ENCODE measurements at places on chromosomes 5 and 9.

DNA sequence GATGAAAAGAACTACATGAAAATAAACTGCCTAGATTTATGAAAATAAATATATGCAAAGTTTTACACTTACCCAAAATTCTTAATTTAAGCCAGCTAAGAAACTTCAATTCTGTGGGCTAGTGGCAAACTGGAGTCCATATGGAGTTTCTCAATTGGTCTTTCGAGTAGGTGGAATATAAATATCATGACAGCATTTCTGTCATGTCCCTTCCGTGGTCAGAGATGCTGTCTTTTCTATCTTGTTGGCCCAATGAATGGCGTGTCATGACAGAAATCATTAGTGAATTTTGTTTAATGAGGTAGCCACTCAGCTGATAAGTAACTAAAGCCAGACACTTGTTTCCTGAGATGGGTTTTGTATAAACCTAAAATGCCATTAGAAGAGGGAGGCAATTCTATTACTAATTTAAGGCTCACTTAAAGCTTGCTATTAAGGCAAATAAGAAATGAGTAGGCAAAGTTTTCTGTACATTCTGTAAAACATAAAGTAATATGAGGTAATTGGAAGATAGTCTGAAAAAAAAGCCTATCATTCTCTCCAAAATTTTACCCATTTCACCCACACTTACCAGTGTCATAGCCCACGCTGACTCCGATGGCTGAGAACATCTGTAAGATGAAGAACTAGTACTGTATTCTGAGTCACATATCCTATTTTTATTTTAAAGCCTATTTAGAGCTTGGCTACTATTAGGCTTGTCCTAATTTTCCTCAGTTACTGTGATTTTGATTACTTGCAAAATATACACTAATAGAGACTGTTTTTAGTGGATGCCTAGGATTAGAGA, 419.3 kb upstream of the MEF2C start:
- no peak for DNase-seq

GRCh38 chr5:149298842-149299404, 27.3 kb downstream of the AFAP1L1 start:
- no peak for DNase-seq

GRCh38 chr5:96288166-96288844, 144.7 kb downstream of the PCSK1 start:
- no peak for DNase-seq

DNA sequence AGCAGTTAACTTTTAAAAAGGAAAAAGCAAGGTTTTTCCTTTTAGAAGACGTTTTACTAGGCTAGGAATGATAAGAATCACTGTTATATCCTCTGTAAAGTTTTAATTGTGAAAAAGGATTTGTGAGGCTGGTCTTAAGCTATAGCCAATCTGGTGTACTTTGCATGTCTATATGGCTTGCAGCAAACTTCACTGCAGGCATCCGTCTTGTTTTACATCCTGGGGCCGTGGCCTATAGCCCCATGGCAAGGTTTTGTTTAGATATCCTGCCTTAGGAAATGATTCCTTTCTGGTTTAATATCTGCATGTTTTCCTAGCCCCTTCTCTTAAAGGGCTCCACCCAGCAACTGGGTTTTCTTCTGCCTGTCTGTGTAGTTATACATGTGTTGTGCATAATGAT, 272.8 kb downstream of the ICE1 start:
- DNase-seq: no peak

DNA sequence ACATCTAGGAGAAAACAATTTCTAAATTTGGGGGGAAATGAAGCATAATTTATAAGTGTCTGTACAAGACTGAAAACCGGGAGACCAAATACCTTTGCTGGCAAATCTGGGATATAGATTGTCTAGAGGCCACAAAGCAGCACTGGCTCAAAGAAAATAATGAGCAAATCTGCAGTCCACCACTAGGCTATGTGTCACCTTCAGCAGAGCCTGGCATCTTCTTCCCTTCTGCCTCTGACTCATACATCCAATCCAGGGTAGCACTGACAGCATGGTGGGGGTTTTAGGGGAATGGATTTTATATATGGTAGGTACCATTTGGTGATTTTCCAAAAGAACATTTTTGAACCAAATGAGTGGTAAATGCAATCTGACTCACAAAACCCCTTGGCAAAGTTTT, 12.8 kb downstream of the FAM81B start:
- DNase-seq: no peak

- no peak for DNase-seq
Measured at GRCh38 chr5:170760113-170760512, 23.4 kb upstream of the GABRP start.

GRCh38 chr5:69494452-69494851, 1.9 kb downstream of the OCLN start:
- no peak for DNase-seq

GRCh38 chr9:33117796-33118195, 41.3 kb upstream of the SMU1 start:
- DNase-seq: no peak

DNA sequence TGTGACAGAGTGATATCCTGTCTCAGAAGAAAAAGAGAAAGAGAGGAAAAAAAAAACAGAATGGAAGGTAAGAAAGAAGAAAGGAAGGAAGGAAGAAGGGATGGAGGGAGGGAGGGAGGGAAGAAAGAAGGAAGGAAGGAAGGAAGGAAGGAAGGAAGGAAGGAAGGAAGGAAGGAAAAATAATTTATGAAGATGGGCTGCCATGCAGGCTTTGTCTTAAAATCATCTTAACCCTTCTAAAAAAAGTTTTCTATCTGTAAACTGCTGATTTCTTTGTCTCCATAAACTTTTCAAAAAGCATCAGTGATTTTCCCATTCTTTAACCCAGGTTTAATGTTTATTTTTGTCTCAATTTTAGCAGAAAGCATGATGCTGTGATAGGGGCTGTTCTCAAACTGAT, 1154.1 kb upstream of the CDH6 start:
- no peak for DNase-seq

DNA sequence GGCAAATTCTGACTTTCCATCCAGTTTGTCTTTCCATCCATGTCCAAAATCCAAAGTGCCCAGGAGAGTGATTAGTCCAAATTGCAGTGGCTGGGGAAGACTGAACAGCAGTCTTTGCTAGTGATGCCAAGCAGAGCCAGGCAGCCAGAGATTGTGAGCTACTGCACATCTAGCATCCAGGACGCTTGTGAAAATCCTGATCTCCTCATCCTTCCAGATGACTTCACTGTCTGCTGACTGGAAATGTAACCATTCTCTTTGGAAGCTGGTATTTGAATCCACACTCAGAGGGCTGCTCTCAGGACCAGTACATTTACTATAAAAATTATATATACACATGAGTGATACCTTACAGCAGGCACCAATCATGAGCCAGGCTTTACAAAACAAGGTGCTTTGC, 49.6 kb downstream of the MACROH2A1 start:
- DNase-seq: no peak

DNA sequence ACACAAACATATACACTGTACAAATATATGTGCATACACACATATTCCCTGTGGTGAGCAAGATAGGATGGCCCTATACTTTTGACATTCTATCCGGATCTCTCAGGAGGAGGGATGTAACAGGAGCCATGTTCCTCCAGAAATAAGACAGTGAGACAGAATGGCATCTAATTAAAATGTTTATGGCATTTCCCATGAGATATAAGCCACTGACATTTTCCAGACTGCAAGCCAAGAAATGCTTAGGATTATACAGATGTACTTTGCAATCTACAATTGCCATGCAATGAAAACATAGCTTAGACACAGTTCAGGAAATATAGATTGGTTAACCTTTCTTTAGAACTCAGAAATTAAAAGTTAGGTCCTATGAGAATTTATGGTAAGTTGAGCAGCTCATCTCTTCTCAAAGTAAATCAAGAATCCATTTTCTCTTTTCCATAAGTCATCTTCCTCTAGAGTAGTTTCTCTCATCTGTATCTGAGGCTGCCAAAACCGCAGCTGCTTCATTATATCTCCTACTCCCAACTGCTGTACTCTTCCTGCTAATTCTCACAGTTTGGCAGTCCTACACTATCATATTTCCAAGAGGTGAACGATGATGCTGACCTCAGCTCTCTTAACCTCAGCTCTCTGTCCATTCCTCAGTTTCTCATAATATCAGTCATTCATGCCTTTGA, 1719.1 kb downstream of the MAT2B start:
- no peak for DNase-seq

DNA sequence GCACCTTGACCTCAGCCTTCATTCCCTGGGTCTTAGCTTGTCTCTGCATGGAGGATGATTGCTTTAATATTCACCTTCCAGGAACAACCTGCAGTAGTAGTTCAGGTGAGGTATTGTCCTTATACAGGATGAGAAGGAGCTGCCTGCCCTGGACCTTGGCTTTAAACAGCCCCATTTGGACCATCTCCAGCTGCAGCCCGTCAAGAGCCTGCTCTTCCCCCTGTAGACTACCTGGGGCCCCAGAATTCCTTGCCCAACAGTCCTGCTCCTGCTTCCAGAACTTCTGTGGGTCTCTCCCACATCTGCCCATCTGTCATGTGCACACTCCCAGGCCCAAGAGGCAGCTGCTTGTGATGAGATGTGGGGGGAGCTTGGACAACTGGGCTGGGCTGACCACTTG, 12.2 kb upstream of the OTP start:
- DNase-seq: no peak

DNA sequence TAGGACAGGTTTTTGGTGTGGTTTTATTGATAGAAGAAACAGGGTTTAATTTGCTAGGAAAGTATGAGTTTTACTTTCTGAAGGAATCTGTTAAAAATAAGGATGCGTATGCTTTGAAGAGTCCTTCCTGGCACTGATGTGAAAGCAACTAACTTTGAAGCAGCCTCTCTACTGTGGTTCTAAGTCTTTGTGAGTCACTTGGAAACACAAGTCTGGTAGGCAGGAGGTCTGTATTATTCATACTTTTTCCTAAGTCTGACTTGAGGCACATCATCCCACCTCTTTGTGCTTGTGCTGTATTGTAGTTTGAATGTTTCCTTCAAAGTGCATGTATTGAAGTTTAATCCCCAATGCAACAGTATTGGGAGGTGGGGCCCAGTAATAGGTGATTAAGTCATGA, 129.0 kb downstream of the TAF11L14 start:
- DNase-seq: no peak

- peak; percentile 40 for DNase-seq
Measured at GRCh38 chr5:100827481-100827889, 75.6 kb downstream of the ST8SIA4 start.

DNA sequence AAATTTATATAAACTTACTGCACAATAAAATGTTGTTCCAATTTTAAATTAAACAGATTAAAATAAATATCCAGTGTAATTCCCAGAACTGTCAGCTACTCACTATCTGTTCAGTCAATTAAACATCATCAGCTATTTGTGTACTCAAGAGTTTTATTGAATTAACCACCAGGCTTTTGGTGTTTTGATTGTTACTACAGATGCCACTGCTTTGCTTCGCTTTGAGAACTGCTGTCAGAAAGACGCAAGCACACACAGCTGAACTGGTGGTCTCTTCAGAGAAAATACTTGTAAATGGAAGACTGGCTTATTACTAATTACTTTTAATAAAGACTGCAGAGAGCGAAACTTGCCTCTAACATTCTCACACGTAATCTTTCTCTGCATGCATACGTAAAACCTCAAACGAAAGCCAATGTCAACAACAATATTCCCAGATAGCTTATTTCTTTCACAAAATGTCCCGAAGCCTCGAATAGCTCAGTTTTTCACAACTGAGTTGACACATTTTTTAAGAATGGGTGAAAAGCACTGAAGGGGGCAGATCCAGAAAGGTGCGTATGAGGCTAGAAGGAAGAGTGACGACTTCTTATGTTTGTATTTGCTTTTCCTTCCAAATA, 259.6 kb upstream of the RPS23 start:
- no peak for DNase-seq

GRCh38 chr9:14956208-14956607, 46.0 kb upstream of the FREM1 start:
- no peak for DNase-seq

- no peak for DNase-seq
Measured at GRCh38 chr9:8428389-8428788, 628.8 kb upstream of the DMAC1 start.

DNA sequence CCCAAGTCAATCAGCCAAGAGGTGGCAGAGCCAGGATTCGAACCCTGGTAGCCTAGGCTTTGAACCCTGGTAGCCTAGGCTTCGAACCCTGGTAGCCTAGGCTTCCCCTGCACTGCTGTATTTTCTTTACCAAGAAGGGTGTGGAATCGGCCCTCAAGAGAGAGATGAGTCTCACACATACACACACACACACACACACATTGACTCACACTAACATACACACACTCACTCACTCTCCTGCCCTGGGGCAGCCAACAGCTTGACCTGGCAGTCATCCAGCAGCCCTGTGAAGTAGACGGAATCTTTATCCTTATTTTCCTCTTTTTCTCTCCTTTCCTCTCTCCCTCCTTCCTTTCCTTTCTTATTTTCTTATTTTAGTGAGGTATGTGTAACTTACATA, 55.4 kb upstream of the RPL26L1 start:
- DNase-seq: peak; percentile 62

- no peak for DNase-seq
Measured at GRCh38 chr5:170446365-170446764, 57.2 kb upstream of the KCNMB1 start.

- DNase-seq: peak; percentile 58
Measured at GRCh38 chr9:6152788-6153187, 62.8 kb upstream of the IL33 start.

Data from HT-29 (cell line).